ENCODE measurements at places on chromosomes 7 and 10.

DNA sequence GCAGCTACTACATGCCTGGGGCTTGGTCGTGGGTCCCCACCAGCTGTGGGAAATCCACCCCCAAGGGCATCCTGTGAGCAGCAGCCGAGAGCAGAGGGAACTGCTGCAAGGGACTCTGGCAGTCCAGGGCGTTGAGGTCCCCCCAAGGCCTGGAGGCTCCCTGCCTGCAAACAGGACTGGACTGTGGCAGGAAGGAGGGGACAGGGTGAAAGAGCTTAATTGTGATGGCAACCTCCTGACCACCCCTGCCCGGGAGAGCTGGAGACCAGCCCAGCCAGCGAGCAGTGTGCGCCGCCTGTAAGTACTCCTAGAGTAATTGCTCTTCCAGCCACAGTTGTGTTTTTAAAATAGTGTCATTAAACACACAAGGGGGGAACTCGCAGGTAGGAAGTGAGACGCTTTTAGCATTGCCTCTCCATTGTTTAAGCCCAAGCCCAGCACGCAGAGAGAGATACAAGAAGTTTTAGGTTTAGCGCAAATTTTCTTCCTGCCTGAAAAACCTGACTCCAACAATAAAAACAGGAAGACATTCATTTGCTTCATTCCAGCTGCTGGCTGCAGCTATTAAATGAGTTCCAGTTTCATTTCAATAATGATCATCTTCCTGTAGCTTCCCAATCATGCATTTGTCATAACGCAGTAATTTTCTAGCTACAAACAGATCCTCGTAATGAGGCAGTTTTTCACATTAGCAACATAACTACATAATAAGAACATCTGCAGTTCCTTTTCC lies 111.1 kb downstream of the EBF3 start:
- no peak for DNase-seq

DNA sequence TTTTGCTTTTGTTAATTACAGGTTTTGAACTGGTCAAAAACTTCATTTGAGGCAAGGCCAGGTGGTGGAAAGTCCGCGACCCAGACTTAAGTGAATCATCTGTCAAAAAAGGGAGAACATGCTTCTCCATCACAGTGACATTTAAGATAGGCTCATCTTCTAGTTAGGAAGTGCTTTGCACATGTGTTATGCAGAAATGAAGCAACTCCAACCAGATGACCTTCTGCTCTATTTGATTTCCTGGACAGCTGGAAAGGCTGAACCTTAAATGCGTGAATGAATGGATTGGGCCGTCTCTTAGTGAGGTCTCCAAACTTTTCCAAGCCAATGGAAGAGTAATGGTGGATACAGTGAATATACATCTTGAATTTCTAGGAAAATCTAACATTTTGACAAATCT lies 101.6 kb upstream of the FAM13C start:
- DNase-seq: no peak

DNA sequence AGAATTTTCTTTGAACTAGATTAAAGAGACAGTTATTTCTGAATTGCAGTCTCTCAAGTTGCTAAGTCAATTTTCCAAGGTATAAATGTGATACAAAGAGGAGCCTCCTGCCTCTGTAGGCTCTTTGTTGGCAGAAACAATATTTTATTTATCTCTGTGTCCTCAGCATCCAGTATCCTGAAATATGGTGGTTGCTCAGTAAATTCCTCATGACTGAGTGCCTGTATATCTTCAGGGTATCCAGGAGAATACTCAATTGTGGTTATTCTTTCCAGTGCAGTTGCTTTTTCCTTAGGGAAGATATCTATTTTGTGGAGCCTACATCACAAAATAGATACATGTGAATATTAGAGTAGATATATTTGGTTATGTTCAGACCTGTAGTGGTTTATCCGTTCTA lies 144.8 kb upstream of the FERD3L start:
- no peak for DNase-seq

DNA sequence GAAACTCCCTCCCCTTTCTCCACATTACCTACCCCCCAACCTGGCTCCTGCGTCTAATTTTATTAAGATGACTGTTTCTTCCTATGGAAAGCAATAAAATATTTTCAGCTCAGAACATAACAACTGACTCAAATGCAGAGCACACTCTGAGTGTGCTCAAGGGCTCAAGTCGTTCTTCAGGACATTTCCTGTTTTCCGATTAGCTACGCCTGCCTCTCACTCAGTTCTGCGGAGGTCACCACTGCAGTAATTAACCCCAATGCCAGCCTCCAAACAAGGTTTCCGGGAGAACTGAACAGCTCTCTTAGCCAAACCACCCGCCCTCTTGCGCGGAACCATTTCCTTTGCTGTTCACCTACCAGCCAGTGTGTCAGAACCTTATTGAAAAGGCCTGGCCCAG lies 19.3 kb downstream of the MYOF start:
- DNase-seq: peak; percentile 40

Data from brain microvascular endothelial cell (primary cell).